Kidney epithelial cell (primary cell): ENCODE measurements at places on chromosomes 2 and 18. TPM values are rescaled to one million over a fixed set of nuclear protein-coding genes. Genes with fewer than 3 reads are reported as not detected.

The TDRD15 gene
- not detected in 2 replicates for total RNA-seq

The COL5A2 gene
- total RNA-seq, result 27.1 TPM in 2 replicates

The SLC40A1 gene
- total RNA-seq, result 7.5 and 8.3 TPM in 2 replicates

GRCh38 chr2:159091976-159092375 is 123.5 kb downstream of the TANC1 start:
- DNase-seq, result no peak

The GALNT14 gene
- 47.3 and 54.6 TPM in 2 replicates for total RNA-seq

The DYNAP gene
- not detected in 2 replicates for total RNA-seq

The TRIM43 gene
- total RNA-seq, result not detected in 2 replicates

The PUM2 gene
- 41.3 and 44.2 TPM in 2 replicates for total RNA-seq

GRCh38 chr18:10140461-10141282 is 226.9 kb downstream of the VAPA start:
- DNase-seq, result no peak
